ENCODE measurements at places on chromosomes 11 and 22.

GRCh38 chr11:116202922-116203321 lies 569.9 kb downstream of the BUD13 start:
- DNase-seq: no peak

GRCh38 chr11:112437096-112437495 lies 176.4 kb upstream of the PLET1 start:
- no peak for DNase-seq

DNA sequence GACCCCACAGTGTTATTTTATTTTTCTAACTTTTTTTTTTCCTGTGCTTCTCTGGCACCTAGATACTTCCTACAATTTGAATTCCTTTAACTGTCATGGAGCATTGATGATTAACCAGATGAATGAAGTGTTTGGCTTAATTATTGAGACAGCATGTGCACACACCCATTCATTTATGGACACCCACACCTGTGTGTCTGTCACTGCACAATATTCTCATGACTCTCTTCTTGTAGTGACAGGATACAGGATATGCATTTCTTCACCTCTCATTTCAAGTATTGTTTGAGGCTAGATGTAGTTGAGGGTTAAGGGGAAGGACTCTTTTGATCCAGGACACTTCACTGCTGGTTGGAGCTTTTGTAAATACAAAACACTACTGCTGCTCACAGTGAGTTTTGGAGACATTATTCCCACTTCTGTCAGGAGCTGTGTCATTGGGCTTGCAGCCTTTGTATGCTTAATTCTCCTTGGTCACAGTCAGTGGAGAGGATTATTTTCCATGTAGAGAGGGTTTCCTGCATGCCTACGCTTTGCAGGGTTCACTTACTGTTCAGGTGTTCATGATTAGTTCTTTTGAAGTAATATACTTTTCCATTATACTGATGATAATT lies 33.5 kb downstream of the SPECC1L start:
- DNase-seq: no peak

DNA sequence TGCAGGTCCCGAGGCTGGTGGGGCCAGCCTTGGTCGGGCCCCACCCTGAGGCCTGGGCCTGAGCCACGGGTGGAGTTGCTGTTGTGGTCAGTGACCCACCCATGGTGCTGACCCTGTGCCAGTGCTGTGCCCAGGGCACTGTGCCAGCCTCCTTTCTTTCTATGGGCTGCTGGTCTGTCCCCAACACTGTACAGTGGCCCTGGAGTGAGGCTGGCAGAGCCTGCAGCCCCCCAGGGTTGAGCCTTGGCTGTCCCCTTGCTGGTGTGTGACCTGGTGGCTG lies 1235.7 kb downstream of the BRD1 start:
- DNase-seq: no peak

- no peak for DNase-seq
Measured at GRCh38 chr22:19354201-19354600, 62.7 kb upstream of the CLTCL1 start.

GRCh38 chr11:17351510-17352176 lies at the start of gene NCR3LG1:
TSS of gene NCR3LG1 (plus strand) at chr11:17351800. CDS start at chr11:17351970, 170 bp downstream.
- no peak for DNase-seq

DNA sequence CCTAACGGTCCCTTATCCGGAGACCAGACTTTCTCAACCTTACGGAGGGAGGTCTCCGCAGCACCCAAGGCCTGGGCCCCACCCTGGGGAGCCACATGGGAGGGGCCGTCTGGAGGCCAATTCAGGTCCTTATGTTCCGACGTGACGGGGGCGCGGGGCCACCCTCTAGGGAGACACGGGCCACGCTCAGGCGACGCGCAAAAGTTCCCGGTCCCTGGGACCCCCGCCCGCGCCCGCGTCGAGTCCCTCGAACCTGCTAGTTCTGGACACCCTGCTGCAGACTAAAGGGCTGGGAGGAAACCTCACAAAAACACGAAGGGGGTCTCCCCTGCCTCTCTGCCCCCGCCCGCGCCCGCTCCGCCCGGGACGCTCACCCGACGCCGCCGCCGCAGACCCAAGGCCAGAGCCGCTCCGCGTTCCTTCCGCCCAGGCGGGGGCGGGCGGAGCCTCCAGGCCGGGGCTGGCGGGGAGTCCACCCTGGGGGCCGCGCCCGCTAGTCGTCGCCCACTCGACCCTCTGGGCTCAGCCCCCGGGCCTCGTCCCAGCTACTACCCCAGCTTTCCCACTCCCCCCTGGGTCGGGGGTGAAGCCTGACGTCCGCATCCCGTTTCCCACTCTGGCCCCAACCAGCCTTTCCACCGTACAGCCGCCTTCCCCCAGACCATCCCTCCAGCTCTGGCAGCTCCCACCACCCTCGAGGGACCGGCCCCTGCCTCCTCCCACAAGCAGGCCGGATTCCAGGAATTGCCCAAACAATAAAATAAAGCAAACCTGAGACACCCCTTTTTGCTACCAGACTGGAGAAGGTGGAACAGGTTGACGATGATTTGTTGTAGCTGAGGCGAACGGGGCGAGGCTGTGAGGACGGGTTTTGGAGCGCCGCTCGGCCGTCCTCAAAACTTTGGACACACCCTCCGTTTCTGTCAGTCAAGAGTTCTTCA lies 2.7 kb downstream of the RNH1 start:
- no peak for DNase-seq

- DNase-seq: no peak
Measured at GRCh38 chr22:26646158-26646557, 11.2 kb upstream of the MIAT start.

DNA sequence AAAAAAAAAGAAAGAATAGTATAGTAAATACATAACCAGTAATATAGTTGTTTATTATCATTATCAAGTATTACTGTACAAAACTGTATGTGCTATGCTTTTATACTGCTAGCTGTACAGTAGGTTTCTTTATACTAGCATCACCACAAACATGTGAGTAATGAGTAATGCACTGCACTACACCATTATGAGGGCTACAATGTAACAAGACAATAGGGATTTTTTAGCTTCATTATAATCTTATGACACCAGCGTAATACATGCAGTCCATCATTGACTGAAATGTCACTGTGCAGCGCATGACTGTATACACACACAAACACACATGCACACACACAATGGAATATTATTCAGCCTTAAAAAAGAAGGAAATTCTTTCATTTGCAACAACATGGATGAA lies 111.5 kb upstream of the ZBED5 start:
- no peak for DNase-seq

- DNase-seq: no peak
Measured at GRCh38 chr11:13761716-13762115, 93.2 kb downstream of the FAR1 start.

DNA sequence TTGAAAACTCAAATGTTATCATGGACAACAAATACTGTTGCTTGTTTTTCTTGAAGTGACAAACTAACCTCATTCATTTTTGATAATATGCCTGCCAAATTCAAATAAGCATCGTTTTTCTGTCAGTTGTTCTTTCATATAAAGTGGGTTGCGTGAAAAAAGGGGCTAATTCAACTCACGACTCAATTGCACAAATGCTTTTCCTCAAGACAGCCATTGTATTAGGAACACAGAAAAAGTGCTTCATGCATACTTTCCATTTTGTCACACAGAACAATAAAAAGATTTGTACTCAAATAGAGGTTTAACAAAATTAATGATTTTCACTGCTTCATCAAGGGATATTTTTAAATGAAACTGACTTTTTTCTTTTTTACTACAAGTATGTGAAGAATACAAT lies 94.6 kb upstream of the ALKBH3 start:
- no peak for DNase-seq

Data from right renal cortex interstitium (tissue), 3 donors.